ENCODE measurements at places on chromosomes 7 and 10.
A peak's percentile ranks its signal among the peaks of the same experiment; 100 is the strongest.

- peak; percentile 57 for DNase-seq
These were observed 21.1 kb upstream of the HBP1 start for GRCh38 chr7:107147464-107148393.

DNA sequence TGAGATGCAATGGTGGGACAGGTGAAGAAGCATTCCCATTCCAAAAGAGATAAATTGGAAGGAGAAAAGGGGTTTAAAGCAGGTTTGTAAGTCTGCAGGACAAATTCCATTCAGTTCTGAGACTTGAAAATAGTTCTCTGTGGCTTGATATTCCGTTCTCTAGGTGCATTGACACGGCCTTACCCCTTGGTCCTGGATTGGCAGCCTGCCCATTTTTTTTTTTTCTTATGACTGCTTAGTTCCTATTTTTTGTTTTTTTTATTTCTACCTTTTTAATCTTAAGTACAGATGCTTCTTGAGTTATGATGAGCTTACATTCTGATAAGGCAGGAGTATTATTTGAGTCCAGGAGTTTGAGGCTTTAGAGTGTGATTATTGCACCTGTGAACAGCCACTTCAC, 70.6 kb downstream of the MLLT10 start:
- DNase-seq: no peak

DNA sequence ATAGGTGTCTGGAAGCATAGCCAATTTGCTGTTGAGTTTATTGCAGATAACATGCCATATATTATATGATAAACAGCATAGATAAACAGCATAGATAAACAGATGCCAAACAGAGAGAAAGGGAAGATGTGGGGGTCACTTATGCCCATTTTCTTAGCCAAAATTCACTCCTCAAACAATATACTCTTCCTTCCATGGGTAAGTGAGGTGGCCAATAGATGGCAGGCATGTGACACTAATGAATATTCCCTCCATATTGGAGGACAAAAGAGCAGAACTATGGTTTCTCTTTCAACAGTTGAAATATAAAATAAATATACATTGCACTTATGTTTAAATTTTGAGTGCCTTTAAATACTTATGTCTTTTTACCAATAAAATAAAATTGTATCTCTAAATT, 1212.8 kb downstream of the REEP3 start:
- no peak for DNase-seq

DNA sequence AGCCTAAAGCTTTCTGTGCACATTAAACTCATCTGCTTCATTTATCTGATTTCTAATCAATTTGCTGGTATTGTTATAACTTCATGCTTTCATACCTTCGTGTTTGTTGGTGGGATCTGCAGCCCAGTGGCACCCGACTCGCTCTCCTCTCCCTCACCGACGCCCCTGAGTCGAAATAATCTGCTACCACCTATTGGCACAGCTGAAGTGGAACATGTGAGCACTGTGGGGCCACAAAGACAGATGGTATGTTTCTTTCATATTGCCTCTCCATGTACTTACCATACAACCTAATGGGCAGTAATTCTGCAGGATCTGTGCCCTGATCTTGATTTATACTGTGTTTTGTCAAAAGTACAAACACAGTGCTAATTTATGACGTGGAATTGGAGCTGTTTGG, 12.4 kb downstream of the DNAJC9 start:
- no peak for DNase-seq

DNA sequence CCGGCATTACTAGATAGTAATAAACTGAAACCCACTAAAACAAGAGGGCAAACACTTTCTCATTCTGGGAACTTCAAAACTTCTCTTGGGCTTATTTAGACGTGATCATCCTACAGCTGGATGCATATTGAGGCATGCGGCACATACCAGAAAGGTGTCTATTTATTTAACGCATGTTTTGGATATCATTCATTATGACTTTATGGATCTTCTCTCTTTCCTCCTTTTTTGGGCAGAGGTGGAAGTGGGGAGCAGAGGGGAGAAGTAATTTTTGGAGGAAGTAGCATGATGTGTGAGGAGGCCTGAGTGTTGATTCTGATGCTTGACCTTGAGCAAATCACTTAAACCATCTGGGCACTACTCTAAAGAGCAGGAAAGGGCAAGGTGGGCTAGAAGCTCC, 270.6 kb downstream of the TRIL start:
- no peak for DNase-seq

DNA sequence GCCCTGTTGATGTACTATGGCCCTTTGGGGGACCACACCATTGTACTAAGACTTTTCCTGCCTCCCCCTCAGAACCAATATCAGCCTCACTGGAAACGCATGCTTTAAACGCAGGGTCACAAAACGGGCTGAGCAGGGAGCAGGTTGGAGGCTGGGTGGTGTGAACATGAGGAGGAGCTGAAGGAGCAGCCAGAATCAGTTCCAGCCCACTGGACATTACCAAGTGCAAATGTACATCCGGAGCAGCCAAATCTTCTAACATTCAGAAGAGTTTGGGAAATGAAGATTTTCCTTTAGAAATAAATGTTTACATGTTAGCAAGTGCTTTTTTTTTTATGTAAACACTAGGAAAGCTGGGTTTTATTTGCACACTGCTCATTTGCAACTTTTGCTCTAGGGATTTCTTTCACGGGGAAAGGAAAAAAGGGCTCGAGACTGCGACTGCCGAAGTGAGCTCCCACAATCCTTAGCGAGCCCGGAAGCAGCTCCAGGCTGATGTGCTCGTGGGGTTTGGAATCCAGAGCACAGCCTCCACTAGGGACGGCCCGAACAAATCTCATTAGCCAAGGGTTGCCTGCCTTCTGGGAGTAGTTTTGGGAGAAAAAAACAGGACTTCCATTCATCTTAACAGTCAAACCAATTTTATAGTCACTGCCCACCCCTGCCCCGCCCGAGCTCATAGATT, 108.0 kb upstream of the YAE1 start:
- DNase-seq: no peak

- no peak for DNase-seq
These were observed 736.9 kb downstream of the PARD3 start for GRCh38 chr10:34078017-34078744.

DNA sequence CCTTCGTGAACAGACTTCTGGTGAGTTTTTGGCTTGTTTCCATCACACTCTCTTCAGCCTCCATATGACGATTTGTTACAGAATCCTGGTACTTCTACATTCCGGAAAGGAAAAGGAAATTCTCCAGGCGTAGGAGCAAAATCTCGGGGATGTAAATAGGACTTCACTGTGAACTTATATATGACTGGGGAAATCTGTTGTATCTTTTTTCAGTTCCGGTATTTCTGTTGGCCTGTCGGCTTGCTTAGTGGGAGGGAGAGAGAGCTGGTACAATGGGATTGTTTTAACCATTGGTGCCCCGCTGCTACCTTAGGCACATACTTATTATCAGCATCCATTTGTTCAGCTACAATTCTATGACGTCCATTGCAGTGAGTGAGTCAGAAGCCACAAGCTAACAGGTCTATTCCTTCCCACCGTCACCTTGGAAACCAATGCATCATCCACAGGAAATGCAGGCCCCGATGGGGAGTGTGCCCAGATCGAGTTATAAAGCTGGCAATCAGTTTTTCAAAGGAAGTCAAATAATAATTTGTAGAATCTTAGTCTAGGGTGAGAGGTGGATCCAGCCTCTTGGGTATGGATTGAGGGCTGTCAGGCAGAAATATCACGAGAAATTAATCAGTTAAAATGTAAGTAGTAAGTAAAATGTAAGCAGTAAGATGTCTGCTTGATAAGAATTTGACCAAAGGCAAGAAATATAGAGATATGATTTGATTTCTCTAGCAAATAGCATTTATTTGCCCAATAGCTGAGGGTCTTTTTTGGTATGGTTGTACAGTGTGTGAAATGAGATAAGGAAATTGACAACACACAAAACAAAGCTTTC, 92.0 kb upstream of the MKLN1 start:
- peak; percentile 90 for DNase-seq

- DNase-seq: no peak
These were observed 34.1 kb upstream of the CC2D2B start for GRCh38 chr10:95873651-95874050.

GRCh38 chr7:3217166-3217565, 83.9 kb upstream of the SDK1 start:
- no peak for DNase-seq

DNA sequence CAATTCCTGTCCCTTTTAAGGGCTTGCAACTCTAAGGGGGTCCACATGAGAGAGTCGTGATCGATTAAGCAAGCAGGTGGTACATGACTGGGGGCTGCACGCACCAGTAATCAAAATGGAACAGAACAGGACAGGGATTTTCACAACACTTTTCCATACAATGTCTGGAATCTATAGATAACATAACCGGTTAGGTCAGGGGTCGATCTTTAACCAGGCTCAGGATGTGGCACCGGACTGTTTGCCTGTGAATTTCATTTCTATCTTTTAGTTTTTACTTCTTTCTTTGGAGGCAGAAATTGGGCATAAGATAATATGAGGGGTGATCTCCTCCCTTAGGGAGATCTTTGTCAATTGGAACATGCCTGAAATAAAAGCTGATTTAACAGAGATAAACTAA, 370.1 kb downstream of the IPMK start:
- DNase-seq: no peak

- no peak for DNase-seq
These were observed 12.6 kb upstream of the SH2B2 start for GRCh38 chr7:102273749-102274712.

DNA sequence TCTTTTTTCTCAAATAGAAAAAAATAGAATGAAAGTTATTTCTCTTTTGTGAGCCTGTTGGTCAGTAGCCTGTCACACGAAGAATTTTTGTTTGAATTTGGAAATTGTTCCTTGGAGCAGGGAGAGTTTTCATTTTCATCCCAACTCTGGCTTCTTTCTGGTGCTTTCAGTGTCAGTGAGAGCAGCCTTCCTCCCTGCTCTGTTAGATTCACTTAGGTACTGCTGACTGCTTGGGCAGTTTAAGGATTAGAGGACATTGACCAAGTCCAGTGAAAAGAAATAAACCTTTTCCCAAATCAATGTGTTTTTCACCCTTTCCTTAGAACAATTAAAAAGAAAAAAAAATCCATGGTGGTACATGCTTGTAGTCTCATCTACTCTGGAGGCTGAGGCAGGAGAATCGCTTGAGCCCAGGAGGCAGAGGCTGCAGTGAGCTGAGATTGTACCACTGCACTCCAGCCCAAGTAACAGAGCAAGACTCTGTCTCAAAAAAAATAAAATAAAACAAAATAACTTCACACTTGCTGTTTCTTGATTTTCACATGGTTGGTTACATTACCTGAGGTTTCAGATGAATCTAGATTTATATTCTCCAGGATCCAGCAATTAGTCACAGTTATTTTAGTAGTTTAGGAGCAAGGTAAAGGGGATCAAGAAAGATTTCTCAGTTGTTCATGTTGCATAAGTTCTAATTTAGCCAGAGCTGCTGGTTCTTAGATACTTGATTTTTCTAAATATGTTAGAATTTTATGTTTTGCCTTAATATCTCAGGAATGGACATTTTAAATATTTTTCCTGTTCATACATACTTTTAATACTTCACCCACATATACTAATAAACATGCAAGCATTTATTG, 63.1 kb downstream of the ZNRF2 start:
- no peak for DNase-seq

- DNase-seq: no peak
These were observed 669.5 kb upstream of the GHITM start for GRCh38 chr10:83469728-83470331.

DNA sequence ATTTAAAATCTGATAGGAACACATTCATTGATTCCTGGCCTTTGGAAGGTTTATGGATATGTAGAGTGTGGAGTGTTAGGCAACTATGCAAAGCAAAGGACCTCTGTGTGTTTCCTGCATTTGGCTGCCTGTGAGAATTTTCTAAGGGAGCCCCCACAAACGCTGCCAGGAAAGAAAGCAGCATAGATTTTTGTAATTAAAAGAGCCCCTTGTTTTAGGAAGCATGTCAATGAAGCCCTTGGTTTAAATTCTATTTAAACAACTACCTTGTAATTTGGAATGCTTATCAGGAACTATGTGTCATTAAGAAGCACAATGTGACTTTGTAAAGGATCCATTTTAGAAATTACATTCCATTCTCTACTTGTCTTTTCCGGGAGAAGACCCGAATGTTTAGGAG, 742.5 kb downstream of the NXPH1 start:
- no peak for DNase-seq

- DNase-seq: no peak
These were observed 29.4 kb downstream of the ZRANB1 start for GRCh38 chr10:124971276-124971675.

- DNase-seq: no peak
These were observed 52.2 kb downstream of the CUBN start for GRCh38 chr10:17077346-17077781.

GRCh38 chr10:91328320-91328984, 81.7 kb upstream of the HECTD2 start:
- DNase-seq: no peak

DNA sequence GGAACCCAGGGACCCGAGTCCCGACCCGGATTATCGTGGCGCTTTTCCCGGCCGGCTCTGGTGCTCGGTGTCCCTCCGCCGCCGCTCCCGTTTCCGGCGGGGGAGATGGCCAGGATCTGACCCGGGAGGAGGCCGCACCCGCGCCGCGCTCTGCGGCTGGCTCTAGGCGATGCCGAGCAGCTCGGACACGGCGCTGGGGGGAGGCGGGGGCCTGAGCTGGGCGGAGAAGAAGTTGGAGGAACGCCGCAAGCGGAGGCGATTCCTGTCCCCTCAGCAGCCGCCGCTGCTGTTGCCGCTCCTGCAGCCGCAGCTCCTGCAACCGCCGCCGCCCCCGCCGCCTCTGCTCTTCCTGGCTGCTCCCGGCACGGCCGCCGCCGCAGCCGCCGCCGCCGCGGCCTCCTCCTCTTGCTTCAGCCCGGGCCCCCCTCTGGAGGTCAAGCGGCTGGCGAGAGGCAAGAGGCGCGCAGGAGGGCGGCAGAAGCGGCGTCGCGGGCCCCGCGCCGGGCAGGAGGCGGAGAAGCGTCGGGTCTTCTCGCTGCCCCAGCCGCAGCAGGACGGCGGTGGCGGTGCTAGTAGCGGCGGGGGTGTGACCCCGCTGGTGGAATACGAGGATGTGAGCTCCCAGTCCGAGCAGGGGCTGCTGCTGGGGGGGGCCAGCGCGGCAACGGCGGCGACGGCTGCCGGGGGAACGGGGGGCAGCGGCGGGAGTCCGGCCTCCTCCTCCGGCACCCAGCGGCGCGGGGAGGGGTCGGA, 593 bp downstream of the CDK13 start:
- DNase-seq: peak; percentile 45

GRCh38 chr10:127850944-127851343, 41.8 kb downstream of the CLRN3 start:
- no peak for DNase-seq
